ENCODE measurements at places on chromosomes 11 and 22.
A peak's percentile ranks its signal among the peaks of the same experiment; 100 is the strongest.

- no peak for DNase-seq
Observed at GRCh38 chr11:68843703-68844312, 2.1 kb upstream of the CPT1A start.

DNA sequence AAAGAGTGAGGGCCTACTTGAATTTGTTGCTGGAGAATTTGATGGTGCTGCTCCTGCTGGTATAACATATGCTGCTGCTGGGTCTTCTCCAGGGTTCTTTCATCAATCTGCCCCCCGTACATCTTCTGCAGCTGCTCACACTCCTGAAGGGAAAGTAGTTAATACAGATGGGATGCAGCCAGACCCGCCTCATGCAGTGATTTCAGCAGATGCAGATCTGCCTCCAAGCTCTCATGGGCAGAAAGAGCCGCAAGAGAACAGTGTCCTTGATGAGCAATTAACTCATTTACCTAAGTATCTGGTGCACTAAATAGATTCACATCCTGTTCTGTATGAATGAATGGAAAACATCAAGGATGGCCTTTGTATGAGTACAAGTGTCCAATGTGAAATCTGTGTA, 24.8 kb upstream of the APOA1 start:
- no peak for DNase-seq

GRCh38 chr11:134942681-134943080, 530.6 kb upstream of the B3GAT1 start:
- no peak for DNase-seq

DNA sequence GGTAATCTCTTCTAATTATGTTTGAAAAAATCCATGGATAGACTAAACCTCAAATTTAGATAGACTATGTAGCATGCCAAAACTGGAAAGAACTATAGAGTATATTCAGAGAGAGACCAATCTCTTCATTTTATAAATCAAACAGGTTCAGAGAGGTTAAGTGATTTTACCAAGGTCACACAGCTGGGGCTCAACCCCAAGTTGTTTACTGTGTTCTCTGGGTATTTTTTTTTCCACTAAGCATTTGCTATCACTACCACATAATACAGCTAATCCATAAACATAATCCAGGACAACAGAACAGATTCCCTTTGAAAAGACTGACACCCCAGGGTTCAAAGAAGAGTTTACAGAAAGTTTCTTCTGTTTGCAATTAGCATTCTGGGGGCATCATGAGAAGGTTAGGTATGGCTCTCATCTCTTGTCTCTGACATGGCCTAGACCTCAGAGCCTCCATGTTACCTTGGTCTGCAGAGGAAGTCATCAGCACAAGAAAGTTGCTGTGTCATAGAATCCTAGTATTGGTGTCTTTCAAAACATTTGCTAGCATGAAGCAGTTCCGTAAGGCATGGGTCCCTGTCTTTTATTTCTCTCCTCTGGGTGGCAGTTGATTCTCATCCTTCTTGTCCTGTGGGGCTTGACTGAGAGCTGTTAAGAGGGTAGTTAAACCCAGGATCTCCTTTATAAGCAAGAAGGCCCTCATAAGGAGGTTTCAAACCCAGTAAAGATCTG, 94.5 kb upstream of the HSD17B12 start:
- DNase-seq: no peak

DNA sequence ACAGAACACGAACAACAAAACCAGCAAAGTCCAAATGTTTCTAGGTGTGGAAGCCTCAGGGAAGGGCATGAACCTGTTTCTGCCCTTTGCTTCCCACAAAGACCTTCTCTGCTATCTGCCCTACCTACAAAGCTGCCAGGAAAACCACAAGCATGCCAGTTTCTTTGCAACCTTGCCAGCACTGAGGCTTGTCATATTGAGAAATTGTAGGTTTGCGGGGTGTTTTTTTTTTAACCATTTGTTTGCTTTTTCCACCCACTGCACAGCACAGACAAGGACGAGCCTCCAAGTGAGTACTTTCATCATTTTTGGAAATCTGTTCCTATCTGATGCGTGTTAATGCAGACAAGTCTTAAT, 12.8 kb downstream of the PARVG start:
- DNase-seq: peak; percentile 35

DNA sequence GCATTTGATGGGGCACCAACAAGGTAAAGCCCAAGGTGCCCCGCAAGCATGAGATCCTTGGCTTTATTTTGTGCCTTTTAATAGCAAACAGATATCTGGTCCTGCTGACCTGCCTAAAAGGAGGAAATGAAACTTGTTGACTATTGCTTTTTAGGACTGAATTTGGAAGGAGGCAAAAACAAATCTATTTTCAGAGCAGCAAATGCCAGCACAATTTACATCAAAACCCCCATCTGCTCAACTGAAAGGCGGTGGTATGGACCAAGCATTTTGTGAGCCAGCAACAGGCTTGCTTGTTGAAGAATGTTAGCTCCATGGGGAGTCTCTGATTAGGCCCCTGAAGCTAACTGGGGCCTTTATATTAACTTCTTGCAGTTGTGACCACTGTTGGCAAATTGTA, 192.6 kb upstream of the E2F8 start:
- DNase-seq: no peak

- no peak for DNase-seq
Observed at GRCh38 chr11:69161117-69161407, 5.3 kb downstream of the SMIM38 start.

DNA sequence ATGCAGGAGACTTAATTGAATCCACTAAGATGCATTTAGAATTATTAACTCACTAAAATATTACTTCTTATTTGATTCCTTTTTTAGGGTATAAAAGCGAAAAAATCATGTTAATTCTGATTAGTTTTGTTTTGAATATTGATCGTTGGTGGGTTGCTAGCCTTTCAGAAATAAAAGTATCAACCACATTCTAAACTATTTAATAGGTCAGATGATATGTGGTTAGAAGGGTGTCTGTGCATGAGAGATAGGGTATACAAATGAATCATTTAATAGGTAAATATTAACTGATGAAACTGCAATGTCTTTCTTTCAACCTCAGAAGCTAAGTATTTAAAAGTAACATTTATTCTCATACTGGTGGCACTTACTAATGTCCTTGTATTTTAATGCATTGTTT, 515.1 kb downstream of the CNTN5 start:
- no peak for DNase-seq

GRCh38 chr11:117070016-117070415, 28.2 kb downstream of the SIK3 start:
- DNase-seq: no peak

- DNase-seq: peak; percentile 86
Observed at GRCh38 chr22:38240734-38241252, 32.0 kb downstream of the TMEM184B start.

DNA sequence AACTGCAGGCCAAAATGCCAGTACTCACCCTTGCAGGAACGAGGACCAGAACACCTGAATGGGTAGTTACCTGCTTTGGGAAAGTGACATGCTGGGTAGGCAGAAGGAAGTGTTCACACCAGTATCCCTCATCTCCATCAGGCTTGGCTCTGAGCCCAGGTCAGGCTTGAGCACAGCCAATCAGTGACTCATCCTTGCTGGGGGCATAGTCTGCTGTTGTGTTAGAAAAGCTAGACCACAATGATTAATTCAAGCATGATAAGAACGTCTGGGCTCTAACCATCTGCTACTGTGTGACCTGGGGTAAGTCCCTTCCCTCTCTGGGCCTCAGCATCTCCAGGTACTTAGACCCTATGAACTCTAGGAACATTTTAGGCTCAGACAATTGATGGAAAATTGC, 450.4 kb downstream of the MIAT start:
- DNase-seq: peak; percentile 97

DNA sequence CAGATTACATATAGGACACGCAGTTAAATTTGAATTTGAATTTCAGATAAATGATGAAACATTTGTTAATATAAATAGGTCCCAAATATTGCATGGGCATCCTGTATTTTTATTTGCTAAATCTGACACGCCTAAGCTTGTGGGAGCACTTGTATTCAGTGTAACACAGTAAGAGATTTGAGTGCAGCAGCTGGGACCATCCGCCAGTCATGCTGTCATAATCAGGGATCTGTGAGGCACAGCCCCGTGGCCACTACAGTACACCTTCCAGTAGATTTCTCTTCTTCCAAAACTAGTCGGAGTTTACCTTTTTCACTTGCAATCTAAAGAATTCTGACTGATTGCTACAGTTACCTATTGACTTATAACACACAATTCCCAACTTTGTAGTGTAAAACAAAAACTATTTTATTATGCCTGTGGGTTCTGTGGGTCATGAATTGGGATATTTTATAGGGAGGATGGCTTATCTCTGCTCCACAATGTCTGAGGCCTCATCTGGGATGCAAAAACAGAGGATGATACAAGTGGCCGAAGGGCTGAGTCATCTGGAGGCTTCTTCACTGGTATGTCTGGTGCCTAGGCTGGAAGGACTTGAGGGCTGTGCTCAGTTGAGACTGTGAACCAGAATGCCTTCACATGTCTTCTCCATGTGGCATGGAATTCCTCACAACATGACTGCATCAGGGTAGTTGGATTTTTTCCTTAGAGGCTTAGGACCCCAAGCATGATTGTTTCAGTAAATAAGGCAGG, 74.1 kb downstream of the PRSS23 start:
- no peak for DNase-seq
